HuH-7 (cell line): ENCODE measurements at places on chromosomes 6 and 20.

DNA sequence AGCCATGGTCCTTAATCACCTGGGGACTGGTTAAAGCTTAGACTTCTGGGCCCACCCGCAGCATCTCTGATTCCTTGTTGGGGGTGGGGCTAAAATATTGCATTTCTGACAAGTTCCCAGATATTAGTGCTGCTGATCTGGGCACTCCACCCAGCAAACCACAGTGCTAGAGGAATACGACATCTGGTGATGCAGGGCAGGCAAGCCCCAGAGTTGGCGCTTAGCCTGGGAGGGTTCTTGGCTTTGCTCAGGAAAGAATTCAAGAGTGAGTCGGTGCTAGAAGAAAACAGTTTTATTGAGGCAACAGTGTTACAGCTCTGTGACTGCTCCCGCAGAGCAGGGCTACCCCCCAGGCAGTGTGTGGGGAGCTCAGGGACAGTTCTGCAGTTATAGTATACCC is 210.7 kb downstream of the TFAP2C start:
- DNase-seq, result no peak

GRCh38 chr20:23136893-23137745 is 51.0 kb upstream of the CD93 start:
- no peak for DNase-seq

DNA sequence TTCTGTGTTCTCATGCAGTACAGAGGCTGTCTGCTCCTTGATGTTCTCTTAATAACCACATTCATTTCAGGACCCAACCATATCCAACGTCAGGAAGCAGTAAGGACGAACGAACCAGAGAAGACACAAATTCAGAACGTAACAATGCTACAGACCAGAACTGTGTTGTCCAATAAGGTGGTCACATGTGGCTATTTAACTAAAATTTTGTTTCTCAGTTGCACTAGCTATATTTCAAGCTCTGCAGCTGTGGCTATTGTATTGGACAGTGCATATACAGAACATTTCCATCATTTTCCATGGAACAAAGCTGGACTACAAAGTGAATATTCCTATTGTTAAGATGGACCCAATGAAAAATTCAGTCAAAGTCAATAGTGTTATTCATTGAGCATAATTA is 27.0 kb downstream of the MAP7 start:
- DNase-seq, result no peak

DNA sequence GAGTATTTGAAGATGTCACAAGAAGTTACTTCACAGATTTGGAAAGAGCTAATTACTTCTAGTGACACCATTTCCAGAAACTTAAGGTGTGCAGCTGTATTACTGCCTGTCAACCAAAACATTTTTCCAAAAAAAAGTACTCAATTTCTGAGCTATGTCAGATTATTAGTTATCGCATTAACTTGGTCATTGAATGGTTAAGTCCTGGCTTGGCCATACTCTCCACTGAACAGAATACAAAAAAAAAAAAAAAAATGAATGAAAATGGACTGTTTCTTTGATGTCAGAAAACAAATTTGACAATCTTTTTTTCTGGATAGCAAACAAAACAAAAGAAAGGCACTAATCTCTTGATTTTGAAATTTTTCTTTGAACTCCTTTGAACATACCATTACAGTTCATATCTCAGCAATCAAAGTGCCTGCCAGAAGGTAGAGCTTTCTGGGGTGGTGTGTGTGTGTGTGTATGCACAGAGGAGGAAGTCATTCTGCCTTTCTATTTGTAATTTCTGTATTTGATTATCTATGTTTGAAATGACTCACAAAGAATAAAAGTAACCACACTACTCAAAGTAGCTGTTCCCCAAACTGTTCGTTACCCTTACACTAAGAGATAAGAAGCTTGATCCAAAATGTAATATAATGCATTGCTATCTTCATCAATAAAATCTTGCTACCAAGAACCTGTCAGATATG is 210.8 kb upstream of the FUT9 start:
- DNase-seq, result no peak

- no peak for DNase-seq
Measured at GRCh38 chr6:31805939-31806469, 762 bp downstream of the LSM2 start.

DNA sequence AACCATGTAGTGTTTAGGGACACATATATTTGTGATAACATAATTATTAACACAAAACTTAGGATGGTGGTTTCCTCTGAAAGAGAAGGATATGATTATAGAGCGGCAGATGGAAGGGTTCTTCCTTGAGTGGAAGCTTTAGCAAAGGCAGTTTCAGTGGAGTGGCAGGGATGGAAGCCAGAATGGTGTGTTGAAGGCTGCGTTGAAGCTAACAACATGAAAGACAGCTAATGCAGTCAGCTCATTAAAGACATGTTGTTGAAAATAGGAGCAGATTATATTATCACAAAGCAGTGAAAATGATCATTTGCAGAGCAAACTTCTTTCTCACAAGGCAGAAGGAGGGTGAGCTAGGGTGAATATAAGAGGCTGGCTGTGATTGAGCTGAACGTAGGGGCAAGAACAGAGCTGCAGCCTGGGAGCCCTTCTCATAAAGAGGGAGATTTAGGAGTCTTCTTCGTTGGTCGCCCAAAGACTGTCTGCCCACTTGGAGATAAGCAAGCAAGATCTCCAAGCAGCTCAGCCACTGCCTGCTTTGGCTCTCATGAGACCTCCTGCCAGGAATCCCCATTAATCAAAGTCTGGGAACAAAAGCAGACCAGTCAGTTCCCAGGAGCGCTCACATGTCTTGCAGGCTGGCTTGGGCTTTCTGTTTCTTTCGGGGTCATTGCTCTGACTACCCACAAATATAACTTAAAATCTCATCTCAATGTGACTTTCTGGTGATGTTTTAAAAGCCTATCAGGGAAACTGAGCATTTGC is 2.6 kb upstream of the ANKRD6 start:
- DNase-seq, result no peak

DNA sequence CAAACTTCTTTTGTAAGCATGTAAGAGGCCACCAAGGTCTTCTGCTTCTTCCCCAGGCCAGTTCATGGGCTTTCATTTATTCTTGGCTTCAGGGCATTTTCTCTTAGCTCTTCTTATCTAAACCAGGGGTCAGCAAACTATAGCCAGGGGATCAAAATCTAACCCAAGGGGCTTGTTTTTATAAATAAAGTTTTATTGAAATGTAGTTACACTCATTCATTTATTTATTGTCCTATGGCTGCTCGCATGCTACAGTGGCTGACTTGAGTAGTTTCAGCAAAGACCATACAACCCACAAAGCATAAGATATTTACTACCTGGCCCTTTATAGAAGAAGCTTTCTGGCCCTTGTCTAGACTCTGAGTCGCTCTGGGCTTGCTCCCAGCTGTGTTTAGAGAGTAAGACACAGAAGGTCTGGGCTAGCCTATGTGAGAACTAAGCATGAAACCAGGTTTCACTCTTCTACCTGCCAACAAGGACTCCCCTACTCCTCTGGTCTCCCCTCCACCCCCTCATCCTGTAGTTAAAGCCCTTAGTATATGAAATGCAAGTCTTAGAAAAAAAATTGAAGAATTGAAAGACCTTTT is 43.2 kb downstream of the KHDC1L start:
- DNase-seq, result no peak

- DNase-seq, result no peak
Measured at GRCh38 chr6:34834789-34835518, 43.1 kb downstream of the BLTP3A start.

DNA sequence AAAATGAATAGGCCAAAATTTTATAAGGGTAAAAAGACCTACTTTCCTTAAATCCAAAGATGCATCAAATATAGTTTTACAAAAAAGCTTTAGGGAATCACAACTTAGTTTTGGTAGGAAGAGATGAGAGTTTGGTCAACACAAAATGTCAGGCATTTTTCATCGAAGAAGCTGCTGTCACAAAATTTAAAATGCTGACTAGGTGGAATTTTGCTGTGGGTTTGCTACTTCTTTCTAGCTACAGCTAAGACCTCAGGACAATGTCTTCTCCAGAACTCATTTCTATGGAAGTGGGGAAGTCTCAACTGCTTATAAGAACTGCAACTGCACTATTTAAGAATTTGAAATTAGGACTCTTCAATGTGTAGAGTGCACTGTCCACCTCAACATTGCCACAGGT is 351.1 kb downstream of the HAO1 start:
- no peak for DNase-seq

DNA sequence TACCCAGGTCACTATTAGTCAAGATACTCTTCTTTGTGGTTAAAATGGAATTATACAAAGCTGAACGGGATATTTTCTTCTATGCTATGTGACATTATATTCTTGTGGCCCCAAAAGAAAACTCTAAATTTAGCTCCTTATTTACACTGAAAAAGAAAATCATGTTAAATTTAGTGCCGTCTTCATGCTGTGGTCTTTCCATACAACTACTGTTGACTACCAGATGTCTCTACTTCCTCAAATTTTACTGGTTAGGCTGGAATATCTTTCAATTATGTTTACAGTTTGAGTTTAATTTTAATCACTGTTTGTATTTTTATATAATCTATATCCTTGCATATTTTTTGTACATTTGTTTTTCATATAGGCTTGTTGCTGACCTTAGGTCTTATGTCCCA is 95.6 kb upstream of the FOXO3 start:
- no peak for DNase-seq

DNA sequence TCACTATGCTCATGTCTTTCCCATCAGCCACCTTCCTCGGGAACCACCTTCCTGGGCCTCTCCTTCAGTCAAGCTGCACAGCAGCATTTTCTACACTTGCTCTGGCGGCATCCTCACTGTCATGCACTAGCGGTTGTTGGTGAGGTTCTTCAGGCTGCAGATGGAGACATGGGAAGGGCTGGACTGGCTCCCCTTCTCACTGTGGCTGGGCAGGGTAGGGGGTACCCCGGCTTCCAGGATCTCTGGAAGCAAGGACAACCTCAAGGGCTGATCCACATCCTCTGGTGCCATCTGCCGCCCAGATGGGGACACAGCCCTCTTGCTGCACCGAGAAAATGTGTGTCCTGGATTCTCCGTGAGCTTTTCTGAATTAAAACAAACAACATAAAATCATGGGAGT is 180.1 kb upstream of the RNF24 start:
- peak; percentile 84 for DNase-seq
